ENCODE measurements at places on chromosomes 4 and X.

GRCh38 chr4:37935026-37935425 is 25.2 kb upstream of the PTTG2 start:
- DNase-seq = no peak

DNA sequence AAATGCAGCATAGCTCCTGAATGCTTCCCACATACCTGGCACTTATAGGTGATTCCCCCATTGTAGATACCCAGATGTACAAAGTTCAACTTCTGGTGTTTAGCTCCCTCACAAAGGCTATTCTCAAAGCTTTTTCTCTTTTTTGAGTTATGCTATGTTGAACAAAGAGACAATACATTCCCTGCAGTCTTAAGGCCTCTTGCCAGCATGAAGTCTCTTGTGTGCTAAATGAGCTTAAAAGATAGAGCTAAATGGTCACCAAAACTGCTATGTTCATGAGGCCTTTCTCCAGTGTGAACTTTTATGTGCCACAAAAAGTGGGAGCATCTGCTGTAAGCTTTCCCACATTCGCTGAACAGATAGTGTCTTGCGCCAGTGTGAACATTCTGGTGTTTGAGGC is 111.2 kb upstream of the TMEM47 start:
- DNase-seq = no peak

DNA sequence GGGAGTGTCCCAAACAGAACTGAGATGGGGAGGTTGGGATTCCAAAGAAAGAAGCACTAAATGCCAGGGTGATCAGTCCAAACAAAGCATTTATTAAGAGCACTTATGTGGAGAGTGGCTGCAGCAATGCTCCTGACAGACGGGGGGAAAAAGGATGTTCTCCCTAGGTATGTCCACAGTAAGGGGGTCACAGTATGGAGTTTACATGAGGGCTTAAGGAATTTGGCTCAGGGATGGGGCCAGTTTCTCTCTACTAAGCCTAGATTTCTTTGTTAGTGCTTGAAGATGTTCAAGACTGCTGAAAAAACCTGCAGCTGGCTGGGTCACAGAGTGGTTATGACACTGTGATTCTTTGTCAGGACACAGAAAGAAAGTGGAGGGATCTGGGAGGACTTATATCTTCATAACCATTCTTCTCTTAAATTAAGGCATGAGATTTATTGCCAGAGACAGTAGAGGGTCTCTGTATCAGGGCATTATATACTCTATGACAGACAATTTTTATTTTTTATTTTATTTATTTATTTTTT is 1468.0 kb downstream of the C4orf33 start:
- no peak for DNase-seq

GRCh38 chr4:79996851-79997250 is 76.2 kb downstream of the ANTXR2 start:
- DNase-seq = no peak

DNA sequence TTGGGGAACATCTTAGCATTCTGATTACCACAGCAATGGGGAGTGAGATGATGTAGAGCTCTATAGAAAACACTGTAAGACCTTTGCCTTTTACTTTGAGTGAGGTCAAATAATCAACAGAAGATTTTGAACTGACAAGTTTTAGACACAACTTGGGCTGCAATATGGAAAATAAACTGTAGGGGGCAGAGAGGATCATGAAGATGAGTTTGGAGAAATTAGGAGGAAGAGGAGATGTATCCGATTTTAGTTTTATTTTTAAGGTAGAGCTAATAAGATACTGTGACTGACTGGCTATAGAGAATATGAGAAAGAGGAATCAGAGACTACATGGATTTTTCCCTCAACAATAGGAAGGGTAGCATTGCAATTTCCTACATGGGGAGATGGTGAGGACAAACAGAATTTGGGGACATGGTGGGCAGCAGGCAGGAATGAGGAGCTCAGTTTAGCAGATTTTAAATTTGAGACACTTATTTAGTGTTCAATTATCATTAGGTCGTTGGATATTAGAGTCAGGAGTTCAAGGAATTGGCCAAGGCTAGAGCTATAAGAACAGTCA is 563.1 kb downstream of the INPP4B start:
- DNase-seq = peak; percentile 24

All from hematopoietic multipotent progenitor cell (in vitro differentiated cells).